IPS-NIHi11 (cell line): ENCODE measurements at places on chromosomes 7 and 10.
A peak's percentile ranks its signal among the peaks of the same experiment; 100 is the strongest.

- DNase-seq = no peak
Observed at GRCh38 chr7:78185149-78185745, 386.7 kb downstream of the PHTF2 start.

DNA sequence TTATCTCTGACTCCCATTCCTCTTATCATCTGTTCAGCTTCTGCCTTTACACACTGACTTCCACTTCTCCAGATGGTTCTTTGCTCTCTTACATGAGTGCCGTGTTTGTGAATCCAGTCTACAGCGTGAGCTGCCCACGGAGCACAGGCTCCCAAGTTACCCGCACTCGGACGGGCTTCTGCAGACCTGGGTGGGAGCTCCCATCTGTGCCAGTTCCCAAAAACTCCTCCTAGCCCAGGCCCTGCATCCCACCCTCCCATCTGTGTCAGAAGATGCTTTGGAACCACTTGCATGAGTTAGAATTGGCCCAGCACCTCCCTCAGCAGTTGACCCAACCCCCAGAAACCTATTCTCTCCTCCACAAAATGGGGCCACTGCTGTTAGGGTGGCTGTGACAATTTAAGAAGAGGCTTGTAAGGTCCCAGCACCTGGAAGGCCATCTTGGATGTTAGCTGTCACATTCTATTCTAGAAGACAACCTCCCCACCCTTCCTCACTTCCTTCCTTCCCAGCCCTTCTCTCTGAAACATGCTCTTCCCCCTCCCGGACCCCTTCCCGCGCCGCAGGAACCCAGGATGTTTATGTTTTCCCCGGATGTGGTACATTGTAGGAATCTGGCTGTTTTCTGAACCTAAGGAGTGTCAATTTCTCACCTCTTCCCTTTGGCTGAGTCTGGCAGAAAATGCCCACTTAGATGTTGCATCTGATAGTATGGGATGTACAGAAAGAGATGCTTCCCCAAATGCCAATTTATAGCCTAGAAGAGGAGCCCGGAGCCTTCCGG lies 79.2 kb downstream of the CCDC3 start:
- DNase-seq = no peak

DNA sequence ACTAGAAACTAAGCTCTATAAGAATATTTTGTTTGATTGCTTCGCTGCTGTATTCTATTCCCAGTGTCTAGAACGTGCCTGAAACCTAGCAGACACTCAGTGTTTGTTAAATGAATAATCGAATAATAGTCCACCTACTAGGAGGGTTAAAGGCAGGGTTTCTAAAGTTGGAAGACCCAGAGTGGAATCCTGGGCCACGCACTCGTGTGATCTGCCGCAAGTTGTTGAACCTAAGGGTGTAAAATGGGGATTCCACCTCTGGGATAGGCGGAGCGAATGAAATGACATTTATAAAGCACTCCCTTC lies 702 bp upstream of the AGFG2 start:
- no peak for DNase-seq

GRCh38 chr10:124416733-124417132 lies 2.0 kb downstream of the OAT start:
- no peak for DNase-seq

DNA sequence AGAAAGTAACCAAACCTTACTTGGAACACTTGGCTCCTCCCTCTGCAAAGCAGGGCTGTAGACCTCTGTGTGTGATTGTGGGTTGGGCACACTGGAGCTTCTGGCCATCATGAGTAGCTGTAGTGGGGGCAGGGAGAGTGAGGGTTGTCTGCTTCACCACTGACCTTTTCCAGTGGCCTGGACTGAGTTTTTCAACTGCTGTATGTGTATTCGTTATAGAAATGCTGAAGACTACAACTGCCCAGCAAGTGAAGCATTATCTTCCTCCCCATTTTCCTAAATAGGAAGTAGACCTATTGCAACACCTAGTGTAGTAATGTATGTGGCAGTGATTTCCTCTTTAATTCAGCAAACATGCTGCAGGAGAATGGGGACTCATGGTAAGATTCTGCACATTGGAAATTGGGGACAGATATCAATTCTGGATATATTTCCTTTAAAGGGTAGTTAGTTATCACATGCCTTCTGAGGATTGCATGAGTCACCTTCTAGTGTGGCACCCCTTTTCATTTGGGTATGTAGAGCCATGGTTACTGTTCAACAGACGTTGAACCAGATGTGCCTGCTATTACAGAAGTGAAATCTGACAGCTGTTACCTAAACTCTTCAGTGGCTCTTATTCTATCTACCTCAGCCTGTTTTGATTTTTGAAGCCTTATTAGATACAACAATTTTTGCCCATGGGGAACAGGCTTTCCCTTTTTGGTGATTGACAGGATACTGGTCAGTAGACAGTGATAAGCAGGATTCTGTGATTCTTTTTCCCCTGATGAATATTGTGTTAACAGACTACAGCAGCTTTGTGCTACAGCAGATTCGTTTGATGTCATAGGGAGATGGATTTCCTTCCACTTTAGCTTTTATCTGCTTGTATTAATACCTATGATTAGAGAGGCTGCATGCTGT lies 130.9 kb downstream of the SND1 start:
- no peak for DNase-seq

DNA sequence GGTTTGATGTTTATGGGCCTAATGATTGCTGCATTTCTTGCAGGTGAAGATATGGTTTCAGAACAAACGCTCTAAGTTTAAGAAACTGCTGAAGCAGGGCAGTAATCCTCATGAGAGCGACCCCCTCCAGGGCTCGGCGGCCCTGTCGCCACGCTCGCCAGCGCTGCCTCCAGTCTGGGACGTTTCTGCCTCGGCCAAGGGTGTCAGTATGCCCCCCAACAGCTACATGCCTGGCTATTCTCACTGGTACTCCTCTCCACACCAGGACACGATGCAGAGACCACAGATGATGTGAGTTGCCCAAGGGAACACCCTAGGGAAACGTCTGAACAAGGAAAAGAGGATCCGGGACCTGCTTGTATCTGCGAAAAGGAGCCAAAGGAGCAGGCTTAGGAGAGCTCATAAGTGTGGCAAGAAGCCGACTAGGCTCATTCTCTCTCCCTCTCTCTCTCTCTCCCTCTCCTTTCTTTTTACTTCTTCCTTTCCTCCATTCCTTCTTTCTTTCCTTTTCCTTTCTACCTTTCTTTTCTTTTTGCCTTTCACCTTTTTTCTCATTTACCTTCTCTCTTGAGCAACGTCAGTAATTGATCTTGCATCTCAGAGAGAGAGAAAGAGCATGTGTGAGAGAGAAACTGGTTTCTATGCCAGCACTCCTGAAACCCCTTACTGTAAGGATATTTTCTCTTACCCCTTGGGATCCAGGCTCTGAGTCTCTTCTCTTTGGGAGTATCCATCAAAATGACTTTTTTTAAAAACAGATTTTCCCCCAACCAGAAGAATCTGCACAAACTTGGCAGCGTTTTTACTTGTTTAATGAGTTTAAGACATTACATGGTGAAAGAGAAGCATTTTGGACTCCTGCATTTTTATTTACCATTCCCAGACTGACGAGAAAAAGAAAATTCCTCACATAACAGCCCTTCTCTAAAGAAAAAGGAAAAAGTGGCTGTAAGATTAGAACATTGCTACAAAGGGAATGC lies 4.7 kb downstream of the DLX6 start:
- DNase-seq = no peak

DNA sequence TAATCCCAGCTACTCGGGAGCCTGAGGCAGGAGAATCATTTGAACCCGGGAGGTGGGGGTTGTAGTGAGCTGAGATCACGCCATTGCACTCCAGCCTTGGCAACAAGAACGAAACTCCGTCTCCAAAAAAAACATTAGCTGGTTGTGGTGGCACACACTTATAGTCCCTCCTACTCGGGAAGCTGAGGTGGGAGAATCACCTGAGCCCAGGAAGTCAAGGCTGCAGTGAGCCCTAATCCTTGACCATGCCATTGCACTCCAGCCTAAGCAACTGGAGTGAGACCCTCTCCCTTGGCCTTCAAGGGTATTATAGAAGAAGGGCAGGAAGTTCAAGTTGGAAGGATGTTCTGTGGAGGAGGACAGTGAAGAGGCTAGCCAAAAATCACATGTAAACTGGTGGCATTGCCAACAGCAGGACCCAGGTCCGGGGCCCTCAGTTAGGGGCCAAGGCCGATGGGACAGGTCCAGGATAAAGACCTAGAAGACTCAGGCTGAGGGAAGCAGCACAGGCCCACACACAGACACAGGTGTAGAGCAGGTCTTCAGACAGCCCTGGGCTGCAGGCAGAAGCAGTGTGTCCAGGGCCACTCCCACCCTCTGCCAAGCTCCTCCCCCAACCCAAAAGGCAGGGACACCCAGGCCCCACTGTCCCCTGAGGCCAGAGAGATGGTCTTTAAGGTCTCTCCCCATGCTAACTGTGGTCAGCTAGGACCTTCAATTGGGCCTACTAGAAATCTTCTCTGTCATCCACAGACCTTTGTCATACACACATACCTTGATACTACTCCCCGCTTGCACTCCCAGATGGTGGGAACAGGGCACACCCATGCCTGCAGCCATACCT lies 8.4 kb upstream of the SAMD8 start:
- DNase-seq = no peak

GRCh38 chr7:99617192-99617781 lies 541 bp downstream of the ZSCAN25 start:
- DNase-seq = no peak

DNA sequence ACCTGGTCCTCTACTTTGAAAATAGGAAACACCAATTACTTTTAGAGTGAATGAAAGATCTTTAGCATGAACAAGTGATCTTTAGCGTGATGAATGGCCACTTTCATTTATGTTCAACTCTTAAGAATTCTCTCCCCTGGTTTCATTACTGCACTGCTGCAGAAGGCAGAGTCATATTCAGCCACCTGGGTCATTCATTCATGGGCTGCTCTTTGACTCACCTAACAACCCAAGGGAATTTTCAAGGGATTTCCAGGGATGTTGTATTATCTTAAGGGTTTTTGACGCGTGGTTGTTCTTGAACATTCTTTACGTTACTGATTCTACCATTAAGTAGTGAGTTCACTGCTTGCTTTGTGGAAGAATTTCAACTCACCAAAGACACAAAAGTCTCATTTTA lies 87.3 kb upstream of the STK17A start:
- no peak for DNase-seq

GRCh38 chr7:110519851-110520250 lies 571.1 kb upstream of the LRRN3 start:
- DNase-seq = no peak

GRCh38 chr7:35734001-35734483 lies 39.1 kb upstream of the HERPUD2 start:
- no peak for DNase-seq

- peak; percentile 70 for DNase-seq
Observed at GRCh38 chr7:31027161-31027965, 24.7 kb upstream of the ADCYAP1R1 start.

GRCh38 chr7:15905251-15906040 lies 219.0 kb upstream of the MEOX2 start:
- no peak for DNase-seq

DNA sequence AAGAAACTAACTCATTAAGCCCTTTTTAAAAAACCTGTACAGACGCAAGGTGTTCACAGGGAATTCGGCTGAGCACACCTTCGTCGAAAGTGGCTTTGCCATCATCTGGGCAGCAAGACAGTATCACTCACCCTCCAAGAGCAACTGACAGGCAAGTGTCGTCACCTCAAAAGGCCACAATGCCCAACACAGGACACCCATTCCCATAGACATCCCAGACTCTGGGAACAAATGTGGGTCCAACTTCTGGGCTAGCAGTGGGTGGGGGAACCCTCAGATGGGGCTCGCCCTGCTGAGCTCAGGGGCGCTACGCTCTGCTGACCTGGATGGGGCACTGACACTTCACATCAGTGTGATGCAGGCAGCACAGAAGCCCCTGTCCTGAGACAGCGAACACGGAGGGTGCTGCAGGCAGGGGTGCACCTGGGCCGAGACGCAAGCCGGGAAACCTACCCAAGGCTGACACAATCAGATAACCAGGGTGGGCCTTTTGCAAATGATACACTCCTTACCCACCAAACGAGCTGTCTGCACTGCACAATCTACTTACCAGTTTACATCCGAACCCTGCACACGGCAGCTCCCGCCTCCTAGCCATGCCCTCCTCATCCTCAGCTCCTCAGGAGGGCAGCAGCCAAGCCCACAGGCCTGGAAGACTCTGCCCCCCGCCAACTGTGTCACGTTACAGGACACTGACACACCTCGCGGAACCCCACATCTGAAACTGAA lies 1.7 kb downstream of the DIP2C start:
- DNase-seq = no peak

- DNase-seq = no peak
Observed at GRCh38 chr7:6613706-6614105, 1.7 kb upstream of the ZNF853 start.

DNA sequence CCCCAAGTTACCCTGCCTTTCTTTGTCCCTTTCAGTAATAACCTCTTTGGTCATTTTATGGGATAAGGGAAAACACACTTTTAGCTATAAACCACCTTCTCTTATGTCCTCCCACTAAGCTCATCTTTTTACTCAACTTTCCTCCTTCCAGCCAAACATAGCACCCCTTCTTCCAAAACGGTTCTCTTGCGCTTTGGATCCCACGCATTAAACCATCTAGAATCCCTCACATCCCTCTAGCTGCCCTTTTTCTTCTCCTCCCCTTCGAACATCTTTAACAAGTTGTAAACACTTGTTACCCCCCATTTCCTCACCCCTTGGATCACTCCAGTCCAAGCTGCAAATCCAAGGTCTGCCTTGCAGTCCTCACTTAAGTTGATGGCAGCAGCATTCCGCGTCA lies 13.4 kb downstream of the WAPL start:
- DNase-seq = no peak

- no peak for DNase-seq
Observed at GRCh38 chr10:74587109-74587854, 239.1 kb upstream of the KAT6B start.

DNA sequence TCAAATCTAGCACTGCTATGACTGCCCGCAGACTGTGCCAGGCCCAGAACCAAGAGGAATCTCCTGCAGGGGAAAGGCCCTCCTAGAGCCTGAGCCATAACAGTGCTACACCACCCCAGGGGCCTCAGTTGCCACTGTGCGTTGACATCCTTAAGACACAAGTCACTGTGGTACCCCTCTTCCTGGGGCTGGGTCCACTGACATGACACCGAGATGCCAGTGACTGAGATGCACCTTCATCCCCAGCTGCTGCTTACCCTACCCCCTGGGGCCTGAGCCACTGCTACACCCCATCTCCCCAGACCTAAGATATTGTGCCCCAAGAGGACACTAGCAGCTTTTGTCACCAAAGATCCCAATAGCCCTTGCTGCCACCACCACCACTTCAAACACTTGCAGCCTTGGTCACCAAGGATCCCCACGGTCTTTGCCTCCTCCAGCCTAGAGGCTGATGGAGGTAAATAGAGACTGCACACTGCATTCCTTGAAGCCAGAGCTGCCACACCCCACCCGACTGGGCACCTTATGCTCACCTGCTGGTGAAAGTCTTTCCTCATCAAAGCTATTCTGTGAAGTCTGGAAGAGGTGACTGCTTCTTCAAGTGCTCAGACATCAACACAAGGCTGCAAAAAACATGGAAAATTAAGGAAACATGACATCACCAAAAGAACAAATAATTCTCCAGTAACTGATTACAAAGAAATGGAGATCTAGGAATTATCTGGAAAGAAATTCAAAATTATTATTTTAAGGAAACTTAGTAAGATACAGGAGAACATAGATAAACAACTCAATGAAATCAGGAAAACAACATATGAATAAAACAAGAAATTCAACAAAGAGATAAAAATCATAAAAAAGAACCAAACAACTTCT lies 40.4 kb upstream of the SHH start:
- DNase-seq = no peak
